CD4-positive, alpha-beta T cell (primary cell): ENCODE measurements at places on chromosomes 4 and X. TPM values are rescaled to one million over a fixed set of nuclear protein-coding genes. Genes with fewer than 3 reads are reported as not detected.

- no peak for DNase-seq
These were observed 159.5 kb downstream of the UGT8 start for GRCh38 chr4:114758066-114758465.

- no peak for DNase-seq
These were observed 74.0 kb upstream of the INTU start for GRCh38 chr4:127558489-127559407.

DNA sequence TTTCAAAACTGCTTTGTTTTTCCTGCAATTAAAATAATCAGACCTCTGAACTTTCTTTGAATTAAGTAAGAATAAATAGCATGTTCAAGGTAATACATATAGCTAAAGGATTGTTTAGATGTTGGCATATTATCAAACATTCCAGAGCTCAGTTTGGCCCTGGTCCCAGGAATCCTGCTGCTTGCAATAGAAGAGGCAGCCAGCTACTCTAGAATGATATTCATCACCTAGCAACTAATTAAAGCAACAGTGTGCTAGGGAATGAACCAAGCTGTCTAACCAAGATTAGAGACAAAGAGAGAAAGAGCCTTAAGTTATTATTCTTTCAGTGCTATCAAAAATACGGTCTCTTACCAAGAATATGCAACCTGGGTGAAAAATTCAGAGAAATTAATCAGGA, 460.9 kb downstream of the GABRG1 start:
- DNase-seq, result no peak

The ALAS2 gene
- not detected for total RNA-seq

The ADAM29 gene
- not detected for total RNA-seq
